SK-N-SH treated with all-trans-retinoic acid at 6 μM for 48 hours (cell line): ENCODE measurements at places on chromosomes 1 and 21.

DNA sequence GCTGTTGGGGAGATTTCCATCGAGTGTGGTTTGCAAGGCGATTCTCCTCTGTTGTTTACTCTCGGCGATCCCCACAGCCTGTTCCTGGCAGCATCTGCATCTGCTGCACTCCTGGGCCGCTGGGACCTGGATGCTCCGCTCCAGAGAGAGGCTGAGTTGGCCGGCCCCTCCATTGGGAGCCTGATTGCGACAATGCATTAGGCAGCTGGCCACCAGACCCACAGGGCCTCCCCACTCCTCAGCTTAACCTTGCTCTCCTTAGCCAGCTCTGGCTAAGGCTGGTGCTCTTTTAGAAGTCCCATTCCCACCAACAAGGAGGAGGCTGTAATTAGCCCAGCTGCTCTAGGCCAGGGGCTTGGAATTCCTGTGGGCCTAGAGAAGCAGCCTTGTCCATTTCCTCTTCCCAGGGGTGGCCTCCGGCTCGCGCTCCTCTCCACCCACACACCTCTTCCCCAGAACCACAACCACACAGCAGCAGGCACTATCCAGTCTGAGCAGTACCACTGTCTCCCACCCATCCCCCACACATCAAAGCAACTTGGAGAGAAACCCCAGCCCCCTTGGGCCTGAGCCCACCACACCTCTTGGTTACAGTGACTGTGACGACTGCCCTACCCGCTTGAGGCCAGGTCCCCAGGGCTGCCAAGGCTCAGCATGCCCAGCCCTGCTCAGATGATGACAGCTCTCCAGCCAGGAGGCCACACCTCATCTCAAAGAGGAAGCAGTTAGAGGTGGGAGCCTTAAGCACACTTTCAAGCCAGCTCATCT, 193.8 kb upstream of the EDN2 start:
- ATAC-seq, result no peak

GRCh38 chr1:29119121-29119929, 4.4 kb downstream of the TMEM200B start:
- no peak for ATAC-seq

DNA sequence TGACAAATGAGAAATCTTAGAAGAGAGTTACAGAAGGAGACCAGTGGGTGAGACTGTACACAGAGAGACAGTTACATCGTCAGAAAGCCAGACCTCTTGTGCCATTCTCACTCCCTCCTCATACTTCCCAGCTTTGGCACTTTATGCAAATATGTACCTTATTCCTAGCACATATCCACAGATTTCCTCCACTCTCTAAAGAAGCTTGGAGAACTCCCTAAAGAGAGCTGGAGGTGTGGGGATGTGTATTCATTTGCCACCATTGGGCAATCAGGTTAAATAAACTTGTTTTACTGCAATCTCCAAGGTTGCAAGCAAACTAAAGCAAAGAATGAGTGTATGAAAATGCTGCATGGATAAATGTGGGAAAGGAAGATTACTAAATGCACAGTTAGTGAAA, 380.9 kb upstream of the PRMT6 start:
- no peak for ATAC-seq

- peak; percentile 78 for ATAC-seq
These were observed 664 bp downstream of the FAM89A start for GRCh38 chr1:231039161-231040018.

- ATAC-seq, result no peak
These were observed 39.9 kb downstream of the ACP6 start for GRCh38 chr1:147630447-147630846.

DNA sequence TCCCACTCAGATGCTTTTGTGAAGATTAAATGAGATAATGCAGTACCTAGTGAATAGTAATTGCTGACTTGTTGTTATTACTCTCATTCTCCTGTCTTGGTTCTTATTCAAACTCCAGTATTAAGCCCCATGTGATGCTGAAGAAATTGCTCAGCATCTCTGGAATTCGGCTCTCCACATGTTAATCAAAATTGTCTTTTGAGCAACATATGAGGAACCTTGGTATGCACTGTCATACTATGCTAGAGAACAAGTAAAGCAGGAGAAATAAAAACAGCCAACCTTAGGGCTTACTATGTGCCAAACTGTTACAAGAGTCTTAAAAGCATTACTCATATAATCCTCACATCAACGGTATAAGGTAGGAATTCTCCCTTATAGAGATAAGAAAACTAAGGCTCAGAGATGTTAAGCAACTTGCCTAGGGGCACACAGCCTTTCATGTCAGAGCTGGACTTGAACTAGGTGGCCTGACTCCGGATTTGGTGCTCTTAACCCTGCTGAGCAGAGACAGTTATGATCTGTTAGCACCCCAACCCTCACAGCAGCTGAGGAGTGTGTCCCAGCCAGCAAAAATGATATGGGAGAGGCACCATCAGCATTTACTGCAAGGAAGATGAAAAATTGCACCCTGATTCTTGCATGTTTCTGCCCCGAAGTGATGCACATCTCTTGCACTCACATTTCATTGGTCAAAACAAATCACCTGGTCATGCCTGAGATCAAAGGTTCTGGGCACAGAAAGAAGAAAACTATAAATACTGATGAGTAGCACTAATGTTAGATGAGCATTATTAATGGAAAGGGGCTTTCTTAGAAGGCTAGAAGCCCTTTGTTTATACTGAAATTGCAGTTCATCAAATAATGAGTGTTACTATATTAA, 102.3 kb downstream of the OMA1 start:
- ATAC-seq, result no peak

DNA sequence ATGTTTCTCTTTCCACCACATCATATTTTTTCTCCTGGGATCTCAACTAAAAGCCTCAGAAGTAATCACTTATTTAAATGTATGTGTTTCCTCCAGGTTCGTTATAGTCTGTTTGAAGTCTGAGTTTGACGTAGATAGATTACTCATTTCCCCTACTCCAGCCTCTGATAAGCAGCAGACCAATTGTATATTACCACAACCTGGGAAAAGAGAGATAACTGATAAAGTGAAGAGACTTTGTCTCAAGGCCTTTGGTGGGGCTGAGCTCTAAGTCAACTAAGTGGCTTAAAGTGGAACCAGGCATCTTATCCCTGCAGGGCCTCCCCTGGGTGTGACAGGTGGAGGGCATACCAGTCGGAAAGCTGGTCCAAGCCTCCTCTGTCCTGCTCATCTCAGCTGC, 34.9 kb upstream of the CACNA1E start:
- no peak for ATAC-seq

DNA sequence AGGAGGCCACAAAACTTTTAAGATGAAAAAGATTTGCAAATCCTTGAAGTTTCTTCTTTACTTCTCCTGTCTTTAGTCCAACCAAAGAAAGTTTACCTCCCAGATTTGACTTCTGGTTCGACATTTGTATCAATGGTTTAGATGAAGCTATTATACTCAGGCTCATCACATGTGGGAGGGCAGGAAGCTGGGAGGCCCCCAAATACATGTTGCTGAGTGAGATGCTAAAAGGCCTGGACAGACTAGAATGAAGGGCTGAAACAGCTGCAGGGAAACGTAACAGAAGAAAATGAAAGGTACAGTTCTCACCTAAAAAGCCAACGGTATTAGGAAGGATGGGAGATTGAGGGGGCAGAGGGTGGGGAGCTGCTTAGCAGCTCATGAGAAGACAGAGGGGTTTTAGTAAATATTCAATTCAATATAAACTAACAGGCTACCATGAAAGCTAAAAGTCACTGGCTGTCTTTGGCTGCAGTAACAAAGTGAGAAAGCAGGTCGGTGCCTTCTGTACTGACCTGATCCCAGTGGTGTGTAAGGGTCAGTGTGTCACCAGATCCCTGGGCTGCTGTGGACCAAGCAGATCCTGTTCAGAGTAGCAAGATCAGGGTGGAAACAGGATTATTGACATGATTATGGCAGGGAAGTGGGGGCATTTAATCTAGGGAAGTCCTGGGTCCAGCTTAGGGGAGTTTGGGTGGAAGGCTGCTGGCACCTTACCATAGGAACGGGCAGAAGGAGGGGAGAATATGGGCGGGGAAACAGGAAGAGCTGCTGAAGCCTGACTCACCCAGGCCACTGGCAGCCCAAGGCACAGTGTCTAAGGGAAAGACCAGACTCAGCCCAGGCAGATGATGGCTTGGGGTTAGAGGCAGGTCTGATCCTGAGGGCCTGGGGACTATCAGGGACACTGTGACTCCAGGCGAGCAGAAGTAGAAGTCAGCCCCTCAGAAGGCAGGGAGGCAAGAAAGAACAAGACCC, 60.4 kb downstream of the KCNN3 start:
- peak; percentile 90 for ATAC-seq

GRCh38 chr1:228141226-228142044, 1.4 kb downstream of the GUK1 start:
- ATAC-seq, result no peak

- peak; percentile 86 for ATAC-seq
These were observed 11.4 kb downstream of the SDE2 start for GRCh38 chr1:225987491-225988316.

DNA sequence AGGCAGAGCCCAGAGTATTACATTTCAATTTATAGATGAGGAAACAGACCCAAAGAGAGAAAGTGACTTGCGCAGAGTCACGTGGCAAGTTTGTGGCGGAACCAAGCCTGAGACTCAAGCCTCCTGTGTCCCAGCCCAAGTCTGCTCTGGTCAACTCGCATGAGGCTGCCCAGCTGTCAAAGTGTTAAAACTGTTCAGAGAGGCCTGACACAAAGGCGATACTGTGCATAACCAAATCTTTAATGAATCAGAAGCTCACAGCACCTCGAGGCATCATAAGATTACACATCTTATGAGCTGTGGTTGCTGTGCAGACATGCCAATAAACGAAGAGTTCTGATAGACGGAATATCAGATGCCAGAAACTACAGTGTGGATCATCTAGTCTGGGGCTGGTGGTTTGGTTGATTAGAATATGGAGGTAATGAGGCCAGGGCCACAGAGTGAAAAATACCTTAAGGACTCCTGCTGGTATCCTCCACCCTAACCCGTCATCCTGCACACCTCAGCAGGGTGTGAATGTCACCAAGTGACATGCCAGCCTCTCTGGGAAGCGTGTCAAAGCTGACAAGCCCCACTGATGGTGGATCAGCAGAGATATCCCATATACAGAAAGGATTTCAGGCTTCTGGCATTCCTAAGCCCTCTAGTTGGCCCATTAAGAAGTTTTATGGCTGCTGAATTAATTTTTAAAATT, 42.2 kb downstream of the TNNT2 start:
- ATAC-seq, result no peak

DNA sequence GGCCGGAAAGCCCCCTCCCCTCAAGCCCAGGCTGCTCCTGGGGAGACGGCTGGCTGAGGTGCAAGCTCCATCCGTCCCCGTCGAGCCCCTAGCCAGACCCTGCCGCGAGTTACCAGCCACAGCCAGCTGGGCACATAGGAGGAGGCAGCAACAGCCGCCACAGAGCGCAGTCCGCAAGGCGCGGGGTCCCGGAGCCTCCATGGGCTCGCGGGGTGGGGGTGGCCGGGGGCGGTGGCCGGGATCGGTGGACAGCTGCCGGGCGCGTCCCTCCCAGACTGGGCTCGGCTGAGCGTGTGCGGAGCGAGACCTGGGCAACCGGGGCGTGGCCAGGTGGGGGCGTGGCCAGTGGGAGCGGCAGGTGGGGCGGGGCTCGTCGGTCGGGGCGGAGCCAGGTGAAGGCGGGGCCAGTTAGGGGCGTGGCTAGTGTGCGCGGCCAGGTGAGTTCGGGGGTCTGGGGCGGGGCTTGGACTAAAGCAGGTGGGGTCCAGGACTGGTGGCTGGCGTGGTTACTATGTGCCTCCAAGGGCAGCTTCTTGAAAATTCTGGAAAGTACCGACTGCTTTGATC, at the start of gene CD164L2:
Gene CD164L2 (minus strand): TSS at position 295 of the 567 bp plus-strand sequence. CDS start 94 bp downstream, at position 201.
- ATAC-seq, result no peak

DNA sequence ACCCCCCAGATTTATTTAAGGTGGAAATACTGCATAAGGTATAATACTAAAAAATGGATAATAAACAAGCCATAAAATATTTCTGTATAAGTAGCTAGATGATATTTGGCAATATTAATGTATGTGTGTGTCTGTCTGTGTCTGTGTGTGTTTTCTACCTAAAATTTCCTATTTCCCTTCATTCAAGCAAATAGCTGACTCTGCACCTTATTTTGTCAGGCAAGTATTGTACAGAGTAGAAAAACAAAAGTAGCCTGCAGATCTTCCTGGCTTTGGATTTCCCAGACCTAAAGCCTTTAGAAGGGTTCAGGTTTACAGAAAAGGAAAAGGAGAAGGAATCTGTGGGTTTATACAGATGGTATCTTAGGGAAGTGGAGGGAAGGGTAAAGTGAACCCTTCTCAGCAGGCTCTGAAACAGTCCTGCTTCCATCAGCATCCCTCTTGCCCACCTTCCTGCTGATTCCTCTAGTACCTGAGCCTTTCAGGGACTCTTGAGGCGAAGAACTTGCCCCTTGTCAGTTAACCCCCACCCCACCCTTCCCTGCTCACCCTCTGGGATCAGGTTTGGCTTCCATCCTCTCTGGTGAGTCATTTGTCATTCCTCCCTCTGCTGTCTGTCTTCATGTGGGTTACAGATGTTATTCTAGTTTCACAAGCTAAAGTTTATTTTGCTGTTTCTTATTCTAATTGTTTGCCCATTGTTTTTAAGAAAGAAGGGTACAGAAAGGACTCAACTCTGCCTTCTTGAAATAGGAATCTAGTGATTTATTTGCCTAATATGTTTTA, 21.7 kb upstream of the RGS16 start:
- peak; percentile 53 for ATAC-seq

GRCh38 chr21:35738347-35738961, 321.9 kb downstream of the SETD4 start:
- peak; percentile 65 for ATAC-seq

GRCh38 chr1:27525296-27526272, 35.6 kb upstream of the WASF2 start:
- peak; percentile 60 for ATAC-seq

DNA sequence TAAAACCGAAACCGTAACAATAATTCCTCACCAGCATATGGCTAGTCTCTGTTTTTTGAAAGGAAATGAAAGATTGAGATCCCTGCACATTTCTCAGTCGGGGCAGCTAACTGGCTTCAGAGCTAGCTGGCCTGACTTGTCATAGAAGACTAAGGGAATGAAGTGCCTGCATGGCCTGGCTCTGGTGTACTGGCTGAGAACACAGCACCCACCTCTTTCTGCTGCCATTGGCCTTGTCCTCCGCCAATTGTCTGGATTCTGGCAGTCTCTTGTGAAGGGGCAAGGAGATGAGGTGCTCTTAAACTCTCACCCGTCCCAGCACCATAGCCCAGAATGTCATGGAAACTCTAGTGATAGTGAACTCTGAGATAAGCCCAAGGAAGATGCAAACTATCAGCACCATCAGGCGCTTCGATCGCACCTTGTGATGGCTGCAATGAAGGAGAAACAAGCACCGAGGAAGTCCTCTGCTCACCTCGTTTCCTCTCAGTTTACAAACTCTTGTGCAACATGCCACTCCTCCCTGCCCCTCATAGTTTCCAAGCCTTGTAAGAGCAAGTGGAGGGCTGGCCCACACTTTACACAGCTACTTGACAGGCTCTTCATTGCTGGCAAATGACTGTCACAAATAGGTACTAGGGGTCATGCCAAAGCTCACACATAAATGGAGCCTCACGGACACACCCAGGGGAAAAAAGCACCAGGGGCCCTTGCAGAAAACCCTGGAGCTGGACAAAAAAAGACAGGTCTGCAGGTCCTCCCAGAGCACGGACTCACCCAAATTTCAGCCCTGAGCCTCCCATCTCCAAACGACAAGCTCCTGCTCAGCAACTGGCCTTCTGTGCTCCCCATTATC, 16.4 kb downstream of the INPP5B start:
- ATAC-seq, result no peak

- no peak for ATAC-seq
These were observed 12.9 kb downstream of the DNAJC11 start for GRCh38 chr1:6688757-6689156.
